ENCODE measurements at places on chromosomes 16 and 17.
A peak's percentile ranks its signal among the peaks of the same experiment; 100 is the strongest.

GRCh38 chr16:15907863-15908478 is 19.6 kb upstream of the CEP20 start:
- no peak for DNase-seq

DNA sequence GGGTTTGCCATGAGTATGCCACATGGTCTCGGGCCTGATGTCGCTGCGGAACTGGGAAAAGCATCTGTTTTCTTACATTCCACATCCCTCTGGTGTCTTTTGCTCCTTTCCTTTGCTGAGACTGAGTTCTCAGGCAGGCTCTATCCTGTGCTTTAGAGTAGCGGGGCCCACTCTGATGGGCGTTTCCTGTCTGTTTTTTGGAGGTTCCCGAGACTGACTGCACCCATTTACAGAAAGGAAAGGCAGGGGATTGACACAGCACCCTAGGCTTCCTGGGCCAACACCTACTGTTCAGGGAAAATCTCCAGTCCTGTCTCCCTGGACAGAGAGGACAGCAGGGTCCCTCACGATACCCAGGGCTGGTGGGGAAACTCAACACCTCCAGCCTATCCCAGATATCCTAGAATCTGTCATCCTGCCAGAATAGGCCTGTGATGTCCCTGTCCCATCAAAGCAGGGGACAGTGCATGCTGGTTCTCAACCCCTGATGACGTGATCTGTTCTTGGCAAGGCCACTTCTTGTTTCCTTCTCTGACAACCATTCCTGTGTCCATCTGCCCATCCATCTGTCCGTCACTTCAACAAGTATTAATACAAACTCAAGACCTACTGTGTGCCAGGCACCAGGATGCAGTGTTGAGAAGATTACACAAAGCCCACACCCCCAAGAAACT is 42.2 kb downstream of the ACTG1 start:
- DNase-seq, result no peak

GRCh38 chr16:11205754-11206581 is 50.0 kb downstream of the SOCS1 start:
- DNase-seq, result no peak

GRCh38 chr17:35865412-35866340 is 3.0 kb downstream of the HEATR9 start:
- DNase-seq, result no peak

DNA sequence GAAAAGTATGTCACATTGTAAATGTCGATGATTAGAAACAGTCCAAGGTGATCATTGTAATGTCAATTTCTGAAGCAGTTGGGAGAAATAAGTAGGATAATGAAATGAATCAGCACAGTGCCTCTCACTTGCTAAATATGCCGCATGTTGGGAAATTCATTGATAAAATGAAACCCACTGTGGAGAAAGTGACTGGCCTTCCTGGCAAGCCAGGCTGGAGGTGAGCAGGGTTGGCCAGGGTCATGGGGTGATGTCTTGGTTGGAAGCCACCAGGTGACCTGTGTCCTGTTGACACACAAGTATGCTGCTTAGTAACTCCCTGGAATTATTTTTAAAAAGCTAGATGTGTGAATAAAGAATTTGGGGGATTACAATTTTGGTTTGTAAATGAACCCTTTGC is 14.9 kb upstream of the WNT9B start:
- DNase-seq, result no peak

DNA sequence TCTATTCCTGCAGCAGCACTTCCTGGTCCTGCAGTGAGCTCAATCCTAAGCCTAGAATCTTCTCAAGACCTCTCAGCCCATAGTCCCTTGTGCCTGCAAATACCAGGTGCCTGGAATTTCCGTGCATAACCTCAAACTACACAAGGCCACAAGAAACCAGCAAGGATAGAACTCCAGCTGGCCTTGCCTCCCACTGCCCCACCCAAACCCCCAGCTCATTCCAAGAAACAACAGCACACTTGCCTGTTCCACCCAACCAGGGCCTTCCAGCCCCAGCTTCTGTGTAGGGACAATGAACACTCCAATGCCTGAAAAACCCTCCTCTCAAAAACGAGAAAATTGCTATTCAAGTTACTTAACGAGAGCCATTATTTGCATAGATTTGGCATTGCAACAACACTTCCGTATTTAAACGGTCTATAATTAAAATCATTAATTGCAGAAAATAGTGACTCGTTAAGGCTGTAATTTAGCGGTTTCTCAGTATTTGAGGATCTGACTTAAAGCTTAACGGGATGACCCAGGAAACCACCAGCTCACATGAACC is 147.0 kb downstream of the C16orf78 start:
- no peak for DNase-seq

DNA sequence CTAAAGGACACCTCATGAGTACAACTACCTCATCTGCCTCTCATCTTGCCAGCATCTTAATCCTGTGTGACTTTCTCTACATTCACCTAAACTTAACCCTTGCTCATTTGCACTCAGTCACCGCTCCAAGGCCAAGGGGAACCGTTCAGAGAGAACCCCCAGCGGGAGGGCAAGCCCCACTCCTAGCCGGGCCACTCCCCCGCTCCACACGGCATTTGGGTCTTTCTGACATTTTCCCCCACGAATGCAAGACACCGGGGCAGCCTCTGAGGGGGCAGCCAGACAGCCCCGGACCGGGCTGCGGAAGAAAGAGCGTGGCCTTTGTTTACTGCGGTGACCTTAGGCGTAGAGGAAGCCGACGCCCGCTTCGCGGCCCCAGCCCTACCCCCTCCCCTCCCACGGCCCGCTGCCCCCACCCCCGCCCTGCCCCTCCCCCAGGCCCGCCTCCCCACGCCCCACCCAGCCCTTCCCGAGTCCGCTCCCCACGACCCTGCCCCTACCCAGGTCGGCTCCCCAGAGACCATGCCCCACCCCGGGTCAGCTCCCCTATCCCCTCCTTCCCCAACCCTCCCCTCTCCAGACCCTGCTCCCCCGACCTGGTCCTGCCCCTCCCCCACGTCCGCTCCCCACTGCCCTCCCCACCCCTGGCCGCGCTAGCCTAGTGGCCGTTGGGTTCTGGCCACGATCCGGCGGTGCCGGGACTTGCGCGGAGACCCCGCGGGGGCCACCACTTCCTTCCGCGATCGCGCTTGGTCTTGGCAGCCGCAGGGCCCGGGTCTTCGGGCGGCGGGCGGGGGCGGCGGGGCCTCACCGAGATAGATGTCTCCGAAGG is 789 bp downstream of the CSNK1D start:
- DNase-seq, result peak; percentile 52

DNA sequence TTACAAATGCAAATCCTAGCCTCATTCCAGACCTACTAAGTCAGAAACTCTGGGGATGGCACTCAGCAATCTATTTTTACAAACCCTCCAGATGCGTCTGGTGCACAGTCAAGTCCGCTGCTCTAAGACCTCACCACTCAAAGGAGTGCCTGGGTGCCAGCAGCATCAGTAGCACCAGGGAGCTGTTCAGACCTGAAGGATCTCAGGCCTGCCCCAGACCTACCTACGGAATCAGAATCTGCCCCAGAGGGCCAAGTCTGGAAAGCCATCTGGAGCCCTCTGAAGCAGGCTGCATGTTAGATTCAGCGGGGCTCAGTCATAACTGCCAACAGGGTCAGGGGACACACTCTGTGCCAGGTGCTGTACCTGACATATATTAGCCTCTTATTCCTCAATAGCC is 17.6 kb downstream of the MEOX1 start:
- no peak for DNase-seq

GRCh38 chr16:88297178-88297720 is 85.5 kb upstream of the ZNF469 start:
- no peak for DNase-seq

DNA sequence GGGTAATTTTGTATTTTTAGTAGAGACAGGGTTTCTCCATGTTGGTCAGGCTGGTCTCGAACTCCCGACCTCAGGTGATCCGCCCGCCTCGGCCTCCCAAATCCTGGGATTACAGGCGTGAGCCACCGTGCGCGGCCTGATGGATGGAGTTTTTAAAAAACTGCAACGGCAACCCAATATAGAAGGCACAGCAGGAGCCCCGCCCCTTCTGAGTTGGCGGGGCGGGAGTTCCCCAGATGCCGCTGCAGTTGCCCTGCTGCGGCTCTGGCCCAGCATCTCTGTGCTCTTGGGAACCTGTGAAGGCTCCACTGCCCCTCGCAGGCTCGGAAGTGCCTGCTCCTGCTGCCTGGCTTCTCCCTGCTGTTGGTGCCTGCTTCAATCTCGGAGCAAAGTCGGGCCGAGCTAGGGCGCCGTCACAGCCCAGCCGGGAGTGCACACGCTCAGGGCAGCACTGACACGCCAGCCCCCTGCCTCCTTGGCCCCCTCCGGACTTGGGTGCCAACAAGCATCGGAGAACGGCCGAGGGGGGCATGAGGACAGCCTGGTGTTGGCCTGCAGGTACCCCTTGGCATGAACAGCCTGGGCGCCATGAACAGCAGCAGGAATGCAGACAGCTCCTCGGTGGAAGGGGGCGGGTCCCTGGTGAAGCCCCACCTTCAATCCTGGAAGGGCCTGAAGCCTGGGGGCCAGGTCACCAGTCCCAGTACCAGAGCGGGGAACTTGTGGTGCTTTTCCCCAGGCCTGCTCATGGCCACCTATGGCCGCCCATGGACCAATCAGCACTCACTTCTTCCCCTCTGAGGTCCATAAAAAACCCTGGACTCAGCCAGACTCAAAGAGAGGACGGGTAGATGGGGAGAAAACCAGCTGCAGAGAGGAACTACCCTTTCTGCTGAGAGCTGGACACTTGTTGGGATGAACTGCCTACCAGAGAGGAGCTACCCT is 2.3 kb upstream of the NT5M start:
- DNase-seq, result peak; percentile 60

- DNase-seq, result no peak
These were observed 32.6 kb upstream of the ZFP90 start for GRCh38 chr16:68506331-68507053.

- no peak for DNase-seq
These were observed 255.5 kb downstream of the PRKCA start for GRCh38 chr17:66557886-66558285.

- DNase-seq, result no peak
These were observed 32.9 kb upstream of the MYOCD start for GRCh38 chr17:12632785-12633184.

Measured in activated CD8-positive, alpha-beta T cell treated with anti-CD3 and anti-CD28 coated beads, Interleukin-2, amount 10 ng/mL, durations not matched to agents 7 days and 5 days (primary cell).